Activated CD4-positive, alpha-beta T cell treated with anti-CD3 and anti-CD28 coated beads for 36 hours (primary cell): ENCODE measurements at places on chromosomes 2 and 18. TPM values are rescaled to one million over a fixed set of nuclear protein-coding genes. Genes with fewer than 3 reads are reported as not detected.

GRCh38 chr2:124530203-124530602 is 505.1 kb downstream of the CNTNAP5 start:
- DNase-seq: no peak

- no peak for DNase-seq
Measured at GRCh38 chr2:204112084-204112770, 175.7 kb downstream of the ICOS start.

Gene KIF5C
- 13.5 TPM for total RNA-seq

GRCh38 chr18:4181882-4182568 is 273.1 kb downstream of the DLGAP1 start:
- no peak for DNase-seq

GRCh38 chr2:32061973-32062861 is 1.1 kb upstream of the SPAST start:
- DNase-seq: peak; percentile 24

DNA sequence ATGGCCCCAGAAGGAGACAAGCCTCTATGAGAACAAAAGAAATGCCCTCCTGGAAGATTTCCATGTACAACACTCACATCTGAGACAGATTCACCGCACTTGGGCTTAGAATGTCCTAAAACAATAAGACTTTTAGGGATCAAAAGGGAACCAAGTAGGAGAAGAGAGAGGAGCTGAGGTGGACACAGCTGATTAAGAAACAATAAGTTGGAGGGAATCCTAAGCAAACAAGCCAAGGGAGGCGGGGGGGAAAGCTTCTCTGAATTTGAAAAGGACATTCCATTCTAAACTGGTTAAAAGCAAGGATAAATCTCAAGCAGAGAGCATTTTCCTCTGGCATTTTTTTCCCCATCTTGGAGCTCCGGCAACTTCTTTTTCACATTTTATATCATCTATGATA is 9.9 kb downstream of the ACVR1 start:
- DNase-seq: no peak

GRCh38 chr2:71788601-71789240 is 335.4 kb downstream of the DYSF start:
- DNase-seq: no peak
